ENCODE measurements at places on chromosomes 1 and 21. TPM values are rescaled to one million over a fixed set of nuclear protein-coding genes. Genes with fewer than 3 reads are reported as not detected.
A peak's percentile ranks its signal among the peaks of the same experiment; 100 is the strongest.

PLA2G2D gene
- total RNA-seq, result not detected

SPATA21 gene
- total RNA-seq, result not detected

KCNH1 gene
- not detected for total RNA-seq

CFAP45 gene
- total RNA-seq, result 0.53 TPM

MYBPHL gene
- not detected for total RNA-seq

- no peaks in the 10 kb centered on the region for H3K4me1 ChIP-seq
- peaks cover 25% of the 10 kb centered on the region for H3K36me3 ChIP-seq
These were observed 53.9 kb upstream of the GNG4 start for GRCh38 chr1:235703506-235703905.

DNA sequence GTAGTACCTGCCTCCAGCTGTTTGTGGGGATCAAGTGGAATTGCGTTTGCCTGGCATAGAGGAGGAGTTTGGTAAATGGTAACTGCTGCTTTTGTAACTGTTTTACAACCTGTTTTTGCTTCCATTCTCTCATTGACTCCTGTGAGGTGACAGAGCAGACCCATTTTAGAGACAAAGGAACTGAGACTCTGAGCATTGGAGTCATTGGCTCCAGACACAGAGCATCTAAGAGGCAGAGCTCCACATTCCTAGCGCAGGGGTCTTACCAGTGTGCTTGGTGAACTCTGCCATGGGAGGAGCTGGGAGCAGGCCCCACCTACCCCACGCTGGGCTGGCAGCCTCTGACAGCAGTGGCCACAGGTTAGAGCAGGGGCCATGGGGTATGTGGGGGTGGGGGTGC lies 2.4 kb downstream of the LDLRAP1 start:
- peaks cover 59% of the 10 kb centered on the region for H3K4me1 ChIP-seq
- peak overlapping the region; percentile 60 for H3K4me3 ChIP-seq
- no peaks in the 10 kb centered on the region for H3K27me3 ChIP-seq
- no peaks in the 10 kb centered on the region for H3K36me3 ChIP-seq
- peak overlapping the region; percentile 87 for H3K27ac ChIP-seq
- DNase-seq, result no peak

- H3K27me3 ChIP-seq, result no peaks in the 10 kb centered on the region
- H3K27ac ChIP-seq, result no peak overlapping the region
- H3K36me3 ChIP-seq, result peaks cover 25% of the 10 kb centered on the region
- no peaks in the 10 kb centered on the region for H3K4me1 ChIP-seq
These were observed 48.3 kb downstream of the ECE1 start for GRCh38 chr1:21241771-21242581.

- H3K27me3 ChIP-seq, result no peaks in the 10 kb centered on the region
- no peak for DNase-seq
- no peak overlapping the region for H3K27ac ChIP-seq
These were observed 48.7 kb upstream of the CNTN2 start for GRCh38 chr1:204994086-204994862.

GRCh38 chr1:175555266-175555665 lies 188.1 kb downstream of the TNR start:
- H3K27ac ChIP-seq, result no peak overlapping the region
- DNase-seq, result no peak
- no peaks in the 10 kb centered on the region for H3K36me3 ChIP-seq
- H3K4me3 ChIP-seq, result no peak overlapping the region

DNA sequence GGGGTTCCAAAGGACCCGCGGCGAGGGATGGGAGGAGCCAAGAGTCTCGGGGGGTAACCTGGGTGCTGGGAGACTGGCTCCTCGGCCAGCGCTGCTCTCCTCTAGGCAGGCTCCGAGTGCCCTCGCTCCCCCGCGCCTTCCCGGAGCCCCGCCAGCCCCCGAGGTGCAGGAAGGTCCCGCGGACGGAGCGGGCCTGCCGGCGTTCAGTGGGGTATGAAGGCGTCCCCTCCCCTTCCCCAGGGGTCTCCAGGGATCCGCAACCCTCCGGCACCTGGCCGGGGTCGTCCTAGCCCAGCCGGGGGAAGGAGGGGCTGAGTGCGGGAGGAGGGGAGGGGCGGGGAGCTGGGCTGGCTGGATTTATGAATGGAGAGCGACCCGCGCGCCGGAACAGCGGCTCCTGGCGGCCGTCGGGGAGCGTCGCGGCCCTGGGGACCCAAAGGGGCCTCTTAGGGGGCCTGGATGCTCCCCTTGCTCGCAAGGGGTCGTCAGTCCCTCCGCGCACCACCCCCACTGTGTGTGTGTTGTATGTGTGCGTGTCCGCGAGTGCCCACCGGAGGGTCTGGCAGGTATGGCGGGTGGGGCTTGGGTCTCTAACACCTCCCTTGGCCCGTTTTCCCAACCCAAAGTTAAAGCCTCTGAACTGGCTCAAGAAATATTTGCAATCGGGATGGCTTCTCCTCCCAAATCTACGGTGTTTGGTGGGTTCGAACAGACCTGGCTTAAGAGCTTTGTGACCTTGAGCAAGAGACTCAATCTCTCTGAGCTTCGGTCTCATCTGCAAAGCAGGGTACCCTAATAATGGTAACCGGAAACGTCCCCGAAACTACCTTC lies 642 bp downstream of the HCRTR1 start:
- peaks cover 3% of the 10 kb centered on the region for H3K27me3 ChIP-seq
- H3K4me1 ChIP-seq, result no peaks in the 10 kb centered on the region
- H3K4me3 ChIP-seq, result peak overlapping the region; percentile 24
- no peak overlapping the region for H3K27ac ChIP-seq
- H3K36me3 ChIP-seq, result no peaks in the 10 kb centered on the region

DNA sequence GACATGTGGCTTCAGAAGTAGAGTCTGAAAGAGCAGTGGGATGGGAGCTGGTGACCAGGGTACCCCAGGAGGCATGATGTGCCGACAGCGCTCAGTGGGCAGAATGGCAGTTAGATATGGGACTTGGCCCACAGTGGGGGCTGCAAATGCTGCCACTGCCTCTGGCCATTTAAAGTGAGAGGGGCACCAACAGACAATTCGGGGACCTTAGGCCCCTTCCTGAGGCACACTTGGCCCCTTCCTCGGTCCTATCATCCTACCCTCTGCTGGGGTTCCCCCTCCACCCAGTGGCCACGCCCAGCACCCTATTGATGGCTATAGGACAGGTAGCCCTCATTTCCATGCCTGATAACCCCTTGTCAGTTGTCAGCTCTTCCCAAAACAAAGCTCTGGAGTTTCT lies 36.6 kb upstream of the EPHA8 start:
- H3K27me3 ChIP-seq, result no peaks in the 10 kb centered on the region
- H3K27ac ChIP-seq, result no peak overlapping the region
- no peaks in the 10 kb centered on the region for H3K4me1 ChIP-seq
- no peak for DNase-seq
- H3K4me3 ChIP-seq, result no peak overlapping the region

GRCh38 chr21:31730712-31731055 lies 1.2 kb downstream of the SCAF4 start:
- peaks cover 39% of the 10 kb centered on the region for H3K4me1 ChIP-seq
- peaks cover 4% of the 10 kb centered on the region for H3K36me3 ChIP-seq
- no peak for DNase-seq
- H3K4me3 ChIP-seq, result peak overlapping the region; percentile 57
- H3K27me3 ChIP-seq, result no peaks in the 10 kb centered on the region
- peak overlapping the region; percentile 95 for H3K27ac ChIP-seq

DNA sequence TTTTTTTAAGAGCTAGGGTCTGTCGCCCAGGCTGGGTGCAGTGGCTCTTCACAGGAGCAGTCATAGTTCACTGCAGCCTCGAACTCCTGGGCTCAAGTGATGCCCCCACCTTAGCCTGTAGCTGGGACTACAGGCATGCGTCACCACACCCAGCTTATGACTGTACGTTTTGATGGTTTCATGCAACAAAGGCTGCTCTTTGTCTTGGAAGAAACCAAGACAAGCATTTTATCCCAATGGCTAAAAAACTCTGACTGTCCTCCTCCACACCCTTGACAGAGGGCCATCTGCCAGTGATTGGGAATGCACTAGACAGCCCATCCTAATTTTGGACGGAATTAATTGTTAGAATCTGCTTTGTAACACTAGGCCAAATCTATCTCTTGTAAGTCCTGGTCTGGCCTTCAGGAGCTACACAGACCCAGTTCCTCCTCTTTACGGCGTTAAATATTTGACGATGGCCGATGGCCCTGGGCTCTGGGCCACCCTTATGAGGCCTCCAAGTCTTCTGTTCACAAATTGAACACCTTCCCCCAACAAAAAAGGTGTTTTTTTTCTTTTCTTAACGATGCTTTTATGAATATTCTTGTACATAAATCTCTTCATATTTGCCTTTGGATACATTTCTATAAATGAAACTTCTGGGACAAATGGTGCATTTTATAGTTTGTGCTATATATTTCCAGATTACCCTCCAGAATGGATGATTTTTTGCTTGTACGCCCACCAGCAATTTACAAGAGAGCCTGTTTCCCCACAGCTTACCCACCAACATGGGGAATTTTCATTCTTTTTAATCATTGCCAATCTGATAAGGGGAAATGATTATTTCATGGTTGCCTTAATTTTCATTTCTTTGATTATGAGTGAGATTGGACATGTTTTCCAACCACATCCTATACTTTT lies 104.8 kb upstream of the SLC25A33 start:
- peaks cover 3% of the 10 kb centered on the region for H3K4me1 ChIP-seq
- DNase-seq, result no peak
- H3K27ac ChIP-seq, result no peak overlapping the region
- H3K36me3 ChIP-seq, result no peaks in the 10 kb centered on the region
- no peak overlapping the region for H3K4me3 ChIP-seq

- H3K4me1 ChIP-seq, result no peaks in the 10 kb centered on the region
- no peak overlapping the region for H3K4me3 ChIP-seq
- H3K36me3 ChIP-seq, result no peaks in the 10 kb centered on the region
These were observed 337.0 kb upstream of the PLXNA2 start for GRCh38 chr1:208581209-208581608.

DNA sequence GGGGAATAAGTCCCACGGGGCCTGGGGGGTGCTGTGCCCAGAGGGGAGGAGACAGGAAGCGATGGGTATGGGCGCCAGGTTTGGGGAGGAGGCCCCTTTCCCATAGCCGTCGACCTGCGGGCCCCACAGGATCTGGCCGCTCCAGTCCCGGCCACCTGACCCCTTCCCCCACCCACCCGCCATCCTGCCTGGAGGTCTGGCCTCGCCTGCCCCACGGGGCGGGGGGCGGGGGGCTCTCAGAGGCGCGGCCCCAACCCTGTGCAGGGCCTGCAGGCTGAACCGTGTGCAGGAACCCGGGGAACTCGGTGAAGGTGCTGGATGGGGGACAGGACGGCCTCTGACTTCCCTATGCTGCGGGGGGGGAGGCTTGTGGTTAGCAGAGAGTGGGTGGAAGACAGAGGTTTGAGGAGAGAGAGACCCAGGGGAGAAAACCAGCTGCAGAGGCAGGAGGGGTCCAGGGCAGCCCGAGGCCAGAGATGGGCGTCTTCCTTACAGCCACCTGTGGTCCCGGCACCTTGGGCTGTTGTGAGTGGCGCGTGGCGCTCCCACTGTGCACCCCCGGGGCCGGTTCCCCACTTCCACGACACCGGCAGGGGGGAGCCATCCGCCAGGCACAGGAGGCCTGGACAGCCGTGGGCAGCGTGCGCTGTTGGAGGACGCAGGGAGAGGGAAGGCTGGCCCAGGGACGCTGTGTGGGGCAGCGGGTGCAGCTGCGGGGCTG lies 2.5 kb upstream of the TNFRSF18 start:
- H3K27ac ChIP-seq, result no peak overlapping the region
- H3K4me1 ChIP-seq, result peaks cover 18% of the 10 kb centered on the region
- H3K36me3 ChIP-seq, result no peaks in the 10 kb centered on the region
- no peaks in the 10 kb centered on the region for H3K27me3 ChIP-seq
- DNase-seq, result no peak

DNA sequence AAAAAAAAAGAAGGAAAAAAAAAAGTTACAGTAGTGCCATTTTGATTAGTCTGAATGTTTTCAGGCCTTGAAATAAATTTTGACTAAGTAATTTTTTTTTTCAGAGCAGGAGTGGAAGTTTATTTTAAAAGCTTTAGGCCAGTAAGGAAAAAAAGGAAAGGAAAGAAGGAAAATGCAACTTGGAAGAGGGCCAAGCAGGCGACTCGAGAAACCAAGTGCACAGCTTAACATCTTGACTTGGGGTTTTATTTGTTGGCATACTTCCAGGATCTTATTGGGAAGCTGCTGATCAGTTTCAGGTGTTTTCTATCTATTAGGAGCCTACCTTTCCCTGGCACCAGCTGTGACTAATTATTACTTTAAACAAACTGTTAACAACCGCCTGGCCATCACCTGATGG lies 41.7 kb downstream of the ATF3 start:
- no peak overlapping the region for H3K4me3 ChIP-seq
- DNase-seq, result no peak

- no peak for DNase-seq
- no peak overlapping the region for H3K27ac ChIP-seq
- H3K27me3 ChIP-seq, result no peaks in the 10 kb centered on the region
- H3K36me3 ChIP-seq, result no peaks in the 10 kb centered on the region
These were observed 23.4 kb downstream of the OLFML3 start for GRCh38 chr1:114002492-114003239.

- no peaks in the 10 kb centered on the region for H3K4me1 ChIP-seq
- no peak for DNase-seq
- H3K27me3 ChIP-seq, result no peaks in the 10 kb centered on the region
- H3K36me3 ChIP-seq, result no peaks in the 10 kb centered on the region
- no peak overlapping the region for H3K27ac ChIP-seq
These were observed 192.2 kb upstream of the TNR start for GRCh38 chr1:175935566-175936115.

DNA sequence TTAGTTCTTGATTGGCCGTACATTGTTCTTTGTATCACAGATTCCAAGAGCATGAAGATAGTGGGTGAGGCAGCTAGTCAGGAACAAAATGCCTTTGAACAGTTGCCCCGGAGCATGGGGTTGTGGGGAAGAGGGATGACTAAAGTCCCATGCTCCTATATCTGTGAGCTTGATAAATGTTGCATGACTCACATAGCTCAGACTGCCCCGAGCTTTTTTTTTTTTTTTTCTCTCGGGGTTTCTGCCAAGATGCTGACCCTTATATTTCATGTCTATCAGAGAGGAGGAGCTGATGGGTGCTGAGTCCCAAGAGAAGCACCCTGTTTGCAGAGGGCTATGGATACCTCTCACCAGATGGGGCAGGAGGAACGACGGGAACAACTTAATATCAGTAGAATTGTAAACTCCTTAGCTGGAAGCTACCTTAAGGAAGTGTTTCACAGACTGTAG lies 40.6 kb downstream of the SRRM1 start:
- H3K4me3 ChIP-seq, result no peak overlapping the region
- H3K4me1 ChIP-seq, result no peaks in the 10 kb centered on the region
- no peaks in the 10 kb centered on the region for H3K36me3 ChIP-seq
- DNase-seq, result no peak
- no peak overlapping the region for H3K27ac ChIP-seq

GRCh38 chr1:229694053-229694693 lies 68.1 kb downstream of the URB2 start:
- no peak overlapping the region for H3K27ac ChIP-seq
- no peaks in the 10 kb centered on the region for H3K27me3 ChIP-seq
- no peak overlapping the region for H3K4me3 ChIP-seq

GRCh38 chr1:177067752-177068410 lies 96.6 kb downstream of the ASTN1 start:
- H3K36me3 ChIP-seq, result no peaks in the 10 kb centered on the region
- no peak overlapping the region for H3K27ac ChIP-seq
- no peaks in the 10 kb centered on the region for H3K4me1 ChIP-seq
- DNase-seq, result no peak
- H3K27me3 ChIP-seq, result no peaks in the 10 kb centered on the region

GRCh38 chr1:220028346-220028895 lies 17.9 kb downstream of the EPRS1 start:
- H3K27ac ChIP-seq, result no peak overlapping the region
- peaks cover 14% of the 10 kb centered on the region for H3K36me3 ChIP-seq
- no peaks in the 10 kb centered on the region for H3K4me1 ChIP-seq
- no peak overlapping the region for H3K4me3 ChIP-seq
- no peaks in the 10 kb centered on the region for H3K27me3 ChIP-seq
- no peak for DNase-seq

Data from naive thymus-derived CD4-positive, alpha-beta T cell (primary cell).